Fibroblast of villous mesenchyme (primary cell): ENCODE measurements at places on chromosomes 4 and X. TPM values are rescaled to one million over a fixed set of nuclear protein-coding genes. Genes with fewer than 3 reads are reported as not detected.

DNA sequence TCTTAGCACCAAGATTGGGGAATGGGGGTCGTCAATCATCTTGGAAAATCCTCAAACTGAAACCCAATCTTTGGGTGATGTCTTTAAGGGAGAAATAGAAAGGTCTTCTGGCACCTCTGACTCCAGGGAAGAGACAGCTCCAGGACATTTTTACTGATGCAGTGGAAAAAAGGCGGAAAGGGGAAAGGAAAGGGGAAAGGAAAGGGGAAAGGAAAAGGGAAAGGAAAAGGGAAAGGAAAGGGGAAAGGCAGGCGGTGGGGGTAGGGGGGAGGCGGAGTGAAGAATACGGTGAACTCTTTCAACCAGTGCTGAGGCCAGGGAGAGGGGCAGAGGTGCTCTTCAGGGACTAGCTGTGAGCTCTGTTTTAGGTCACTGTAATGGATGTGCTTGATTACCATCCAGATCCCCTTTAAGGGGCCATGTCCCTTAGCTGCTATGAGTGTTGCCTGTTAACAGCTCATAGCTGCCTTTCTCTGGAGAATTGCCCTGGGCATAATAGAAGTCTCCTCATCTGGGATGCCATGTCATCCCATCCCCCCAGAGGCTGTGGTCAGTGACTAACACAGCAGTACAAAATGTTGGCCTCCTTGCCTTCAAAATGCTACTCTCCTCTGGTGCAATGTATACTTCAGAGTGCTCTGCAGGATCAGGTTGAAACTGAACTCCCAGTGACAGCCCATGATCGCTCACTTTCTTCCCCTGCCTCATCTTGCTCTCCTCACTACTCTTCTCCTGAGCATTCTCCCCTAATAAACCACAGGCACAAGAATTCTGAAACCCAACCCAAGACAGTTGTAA lies 92.4 kb upstream of the AP1S2 start:
- DNase-seq = peak; percentile 45

The RIPPLY1 gene
- not detected in 2 replicates for total RNA-seq

DNA sequence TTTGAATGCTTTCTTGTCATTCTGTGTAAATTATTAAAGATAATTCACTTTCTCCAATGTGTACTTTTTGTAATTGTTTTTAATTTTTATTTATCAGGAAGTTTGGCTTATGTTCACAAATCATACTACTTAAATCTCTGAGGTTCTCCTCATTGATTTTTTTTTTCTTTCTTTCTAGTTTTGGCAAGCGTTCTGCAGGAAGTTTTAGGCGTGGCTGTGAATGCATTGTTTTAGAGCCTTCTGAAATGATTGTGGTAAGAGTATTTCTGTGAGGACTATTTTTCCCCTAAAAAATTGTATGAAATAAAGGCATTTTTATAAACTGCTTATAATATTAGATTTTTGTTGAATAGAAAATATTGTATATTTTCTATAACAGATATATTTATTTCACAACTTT lies 135.8 kb downstream of the RAPGEF2 start:
- DNase-seq = no peak

DNA sequence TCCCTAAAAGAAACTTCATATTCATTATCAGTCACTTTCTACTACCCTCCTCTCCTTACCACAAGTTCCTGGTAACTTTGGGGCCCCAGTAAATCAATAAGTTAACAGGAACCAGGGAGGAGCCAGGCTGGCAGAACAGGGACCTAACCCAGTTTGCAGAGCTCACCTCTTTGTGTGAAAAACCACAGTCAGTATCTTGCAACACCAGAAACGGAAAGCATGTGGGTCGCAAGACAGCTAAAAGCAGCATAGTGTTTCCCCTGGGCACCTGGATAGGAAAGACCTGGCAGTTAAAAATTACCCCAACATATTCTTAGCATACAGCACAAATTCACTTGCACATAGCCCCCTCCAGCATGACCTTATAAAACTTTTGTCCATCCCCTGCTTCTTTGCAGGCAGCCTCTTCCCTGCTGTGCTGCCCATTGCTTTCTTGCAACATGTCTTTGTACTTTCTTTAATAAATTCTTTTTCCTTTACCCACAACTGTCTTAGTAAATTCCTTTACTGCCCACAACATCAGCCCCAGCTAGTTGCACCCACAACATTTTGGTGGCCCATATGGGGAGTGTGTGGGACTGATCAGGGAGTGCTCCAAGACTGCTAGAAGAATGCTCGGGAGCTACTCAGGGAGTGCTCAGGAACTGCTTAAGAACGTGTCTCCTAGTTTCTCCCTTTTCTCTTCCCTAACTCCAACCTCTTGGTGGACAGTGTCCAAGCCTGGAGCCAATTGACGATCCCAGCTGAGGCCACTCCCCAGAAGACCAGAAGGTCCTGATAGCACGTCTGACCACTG lies 83.4 kb downstream of the MSN start:
- DNase-seq = no peak

The LIMCH1 gene
- total RNA-seq = 3.9 and 8.4 TPM in 2 replicates

The NEXMIF gene
- not detected in 2 replicates for total RNA-seq

- peak; percentile 62 for DNase-seq
These were observed 36.8 kb downstream of the FABP2 start for GRCh38 chr4:119284876-119285780.

DNA sequence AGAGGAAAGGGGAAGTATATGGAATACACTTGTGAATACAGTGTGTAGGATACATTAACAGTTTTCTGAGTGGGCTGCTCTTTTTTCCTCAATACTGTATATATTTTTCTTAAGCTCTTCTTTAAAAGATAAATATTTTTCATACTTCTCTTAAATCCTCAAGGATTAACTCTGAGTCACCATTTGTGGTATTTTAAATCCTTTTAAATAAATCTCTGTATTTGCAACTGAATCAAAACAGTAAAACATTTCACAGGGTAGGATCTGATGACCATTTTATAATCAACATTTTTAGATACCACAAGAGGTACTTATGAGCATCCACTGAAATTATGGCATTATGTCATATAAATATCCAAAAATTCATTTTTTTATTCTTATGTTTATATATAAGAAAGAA lies 87.6 kb downstream of the GAB1 start:
- DNase-seq = peak; percentile 83

The MAGEA4 gene
- not detected in 2 replicates for total RNA-seq

- DNase-seq = no peak
These were observed 68.9 kb downstream of the RAB28 start for GRCh38 chr4:13415068-13415785.

DNA sequence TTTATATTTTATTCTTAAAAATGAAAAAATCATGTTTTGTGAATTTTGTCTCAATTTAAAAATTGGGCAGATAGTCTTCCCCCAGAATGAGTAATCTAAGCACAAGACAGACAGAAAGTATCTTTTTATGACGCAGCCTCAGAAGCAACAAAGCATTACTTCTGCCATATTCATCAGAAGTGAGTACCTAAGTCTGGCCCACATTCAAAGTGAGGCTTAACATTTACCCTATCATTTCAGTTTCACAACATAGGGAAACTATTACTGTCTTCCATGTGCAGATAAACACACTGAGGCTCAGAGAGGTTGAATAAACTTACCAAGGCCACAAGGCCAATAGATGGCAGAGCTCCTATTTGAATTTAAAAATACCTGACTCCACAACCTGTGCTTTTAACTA lies 4.4 kb upstream of the PRDX4 start:
- peak; percentile 52 for DNase-seq

- no peak for DNase-seq
These were observed 70.4 kb downstream of the LRBA start for GRCh38 chr4:150944660-150945059.

The CT45A3 gene
- not detected in 2 replicates for total RNA-seq
